ENCODE measurements at places on chromosomes 7 and 10.

- DNase-seq = no peak
These were observed 623 bp downstream of the HOXA4 start for GRCh38 chr7:27129729-27130539.

GRCh38 chr10:132064082-132064755 is 1.5 kb upstream of the JAKMIP3 start:
- no peak for DNase-seq

DNA sequence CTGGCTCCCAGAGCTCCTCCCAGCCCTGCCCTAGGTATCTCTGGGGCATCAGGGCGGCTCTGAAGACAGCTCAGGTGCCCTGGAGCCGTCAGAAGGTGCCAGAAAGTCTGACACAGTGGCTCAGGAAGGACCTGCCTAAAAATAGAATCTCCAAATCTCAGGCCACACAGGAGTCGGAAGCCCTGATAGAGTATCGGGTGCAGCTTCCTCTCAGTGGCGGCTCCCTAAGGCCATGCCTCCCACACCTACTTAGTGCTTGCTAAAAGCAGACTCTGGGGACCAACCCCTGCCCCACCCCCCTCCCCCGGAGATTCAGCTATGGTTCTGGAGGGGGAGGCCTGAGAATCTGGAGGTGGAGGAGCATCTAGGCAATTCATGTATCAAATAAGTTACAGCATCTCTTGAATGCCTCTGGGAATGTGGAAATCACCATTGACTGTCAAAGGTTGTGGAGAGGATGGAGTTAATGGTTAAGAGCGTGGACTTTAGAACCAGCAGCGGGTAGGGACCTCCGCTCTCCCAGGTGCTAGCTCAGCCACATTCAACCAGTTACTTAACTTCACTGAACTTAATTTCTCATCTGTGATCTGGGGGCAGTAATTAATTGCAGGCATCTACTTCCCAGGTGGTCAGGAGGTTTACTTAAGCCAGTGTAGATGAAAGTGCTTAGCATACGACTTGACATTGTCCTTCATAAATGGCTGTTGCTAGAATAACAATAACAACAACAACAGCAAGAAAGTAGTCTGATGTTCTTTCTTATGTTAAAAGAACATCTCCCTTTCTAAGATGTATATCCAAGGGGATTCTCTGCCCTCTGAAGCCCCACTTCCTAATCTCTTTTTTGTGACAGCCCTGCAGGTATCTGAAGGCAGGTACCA is 38.6 kb upstream of the MXI1 start:
- no peak for DNase-seq

- no peak for DNase-seq
These were observed 163.2 kb downstream of the SEM1 start for GRCh38 chr7:96546426-96546825.

- no peak for DNase-seq
These were observed 885.3 kb downstream of the XPNPEP1 start for GRCh38 chr10:109037978-109038377.

DNA sequence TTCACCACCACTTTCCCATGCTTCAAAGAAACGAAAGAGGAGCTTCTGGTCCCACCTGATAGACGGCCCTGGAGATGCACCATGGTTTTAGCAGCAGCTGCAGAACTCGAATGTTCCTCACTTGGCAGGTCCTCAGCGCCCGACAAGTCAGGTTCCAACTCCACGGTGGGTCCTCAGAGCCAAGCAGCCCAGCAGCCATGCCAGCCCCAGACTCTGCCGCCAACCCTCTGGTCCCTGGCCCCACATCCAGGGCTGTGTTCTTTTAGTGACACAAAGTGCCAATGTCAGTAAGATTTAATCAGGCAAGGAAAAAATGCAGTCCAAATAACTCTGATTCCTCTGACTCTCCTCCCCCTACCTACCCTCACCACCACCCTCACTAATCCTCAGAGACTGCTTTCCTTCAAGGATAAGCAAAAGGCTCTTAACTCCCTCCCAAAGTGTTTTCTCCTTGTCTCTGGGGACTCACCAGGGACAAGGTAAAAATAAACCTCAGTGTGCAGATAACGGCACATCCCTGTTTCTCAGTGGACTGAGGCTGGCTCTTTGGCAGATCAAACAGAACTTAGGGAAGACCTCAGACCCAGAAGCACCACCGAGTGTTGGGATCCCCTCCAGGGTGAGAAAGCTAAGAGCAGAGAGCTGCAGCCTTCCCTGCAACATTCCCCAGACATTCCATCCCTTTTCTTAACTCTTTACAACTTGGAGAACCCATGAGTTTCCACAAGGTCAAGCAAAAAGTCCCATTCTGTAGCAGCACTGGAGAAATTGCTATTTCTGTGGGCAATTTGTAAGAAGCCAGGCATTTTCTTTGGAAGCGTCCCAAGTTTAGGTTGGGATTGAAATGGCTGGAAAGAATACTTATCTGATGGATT is 358.9 kb downstream of the FRMD4A start:
- DNase-seq = no peak

- DNase-seq = no peak
These were observed 48.2 kb downstream of the SHOC2 start for GRCh38 chr10:110967645-110968044.

GRCh38 chr7:49773218-49773935 is at the start of gene VWC2:
Gene VWC2, plus strand, starts transcription at chr7:49773638. Its CDS starts 1,798 bp downstream, at chr7:49775436.
- DNase-seq = no peak

- no peak for DNase-seq
These were observed 40.4 kb upstream of the TECTB start for GRCh38 chr10:112242769-112243168.

DNA sequence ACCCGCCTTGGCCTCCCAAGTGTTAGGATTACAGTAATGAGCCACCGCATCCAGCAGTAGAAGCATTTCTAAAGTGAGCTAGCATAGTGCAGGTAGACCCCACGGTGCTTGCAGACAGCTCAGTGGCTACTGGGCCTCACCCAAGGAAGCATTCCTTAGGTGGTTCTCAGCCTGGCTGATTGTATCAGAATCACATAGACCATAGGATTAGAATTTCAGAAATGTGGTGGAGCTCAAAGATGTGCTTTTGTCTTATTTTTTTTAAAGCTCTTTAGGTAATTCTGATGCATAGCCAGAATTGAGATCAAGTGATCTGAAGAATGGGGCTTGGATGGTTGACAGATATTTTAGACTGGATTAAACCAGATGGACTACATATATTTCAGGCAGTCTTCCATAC is 10.9 kb downstream of the ANLN start:
- DNase-seq = no peak

DNA sequence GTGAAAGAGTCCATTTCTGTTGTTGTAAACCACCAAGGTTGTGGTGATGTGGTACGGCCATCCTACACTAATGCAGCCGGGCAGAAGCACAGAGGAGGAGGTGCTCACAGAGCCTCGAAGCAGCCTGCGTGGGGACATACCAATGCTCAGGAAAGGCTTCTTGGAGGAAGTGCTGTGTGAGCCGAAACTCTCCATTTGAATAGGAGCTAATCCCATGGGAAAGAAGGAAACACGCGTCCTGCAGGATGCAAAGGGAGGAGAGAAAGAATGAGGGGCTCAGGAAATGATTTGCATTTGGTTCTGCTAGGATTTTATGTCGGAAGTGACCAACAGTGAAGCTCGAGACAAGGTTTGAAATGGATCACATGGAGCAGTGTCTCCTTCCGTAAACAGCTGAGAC is 477.9 kb upstream of the ANKRD30A start:
- DNase-seq = no peak

DNA sequence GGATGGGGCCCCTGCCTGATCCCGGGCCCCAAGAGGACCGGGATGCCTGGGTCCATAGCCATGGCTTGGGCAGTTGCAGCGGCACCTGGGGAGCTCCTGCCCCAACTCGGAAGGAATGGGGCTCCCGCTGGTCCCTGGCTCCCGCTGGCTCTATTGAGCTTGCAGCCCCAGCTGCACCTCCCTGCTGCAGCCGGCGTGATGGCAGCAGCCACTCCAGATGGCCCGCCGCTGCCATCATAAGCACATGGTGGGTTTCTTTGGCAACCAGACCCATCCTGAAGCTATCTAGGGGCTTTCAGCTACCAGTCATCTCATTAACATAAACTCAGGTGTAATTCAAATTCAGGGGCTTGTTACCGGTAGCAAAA is 11.1 kb upstream of the DNMBP start:
- no peak for DNase-seq

- no peak for DNase-seq
These were observed 499.0 kb upstream of the KLF6 start for GRCh38 chr10:4283846-4284610.

DNA sequence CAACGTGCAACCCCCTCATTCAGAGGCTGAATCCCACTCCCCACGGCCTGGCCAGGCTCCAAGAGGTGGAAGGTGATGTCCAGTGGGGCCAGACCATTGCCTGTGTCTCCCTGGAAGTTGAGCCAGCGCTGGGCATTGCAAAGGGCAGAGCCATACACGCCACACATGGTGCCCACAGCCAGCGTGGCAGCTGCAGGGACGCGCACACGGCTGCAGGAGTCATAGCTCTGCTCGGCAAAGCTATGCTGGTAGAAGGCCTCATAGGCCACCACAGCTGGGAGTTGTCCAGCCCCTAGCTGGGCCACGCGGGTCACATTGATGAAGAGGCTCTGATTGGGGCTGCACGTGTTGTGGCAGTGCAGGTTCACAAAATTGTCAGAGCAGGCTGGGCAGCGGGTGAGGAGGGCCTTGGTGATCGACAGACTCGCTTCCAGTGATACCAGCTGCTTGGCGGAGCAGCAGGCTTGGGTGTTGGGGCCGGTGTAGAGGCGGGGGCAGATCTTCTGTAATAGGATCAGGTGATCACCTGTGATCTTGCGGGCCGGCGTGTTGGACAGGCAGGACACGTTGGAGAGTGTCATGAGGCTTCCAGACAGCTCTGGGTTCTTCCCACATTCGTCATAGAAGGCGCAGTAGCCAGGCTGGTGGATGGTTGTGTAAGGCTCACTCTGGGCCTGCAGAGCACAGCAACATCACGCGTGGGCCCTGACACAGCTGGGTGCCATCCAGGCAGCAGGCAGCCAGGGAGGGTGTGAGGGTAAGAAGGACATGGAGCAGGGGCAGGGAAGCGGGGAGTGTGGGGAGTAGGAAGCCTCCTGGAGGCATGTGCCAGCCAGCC is 1.2 kb downstream of the NPC1L1 start:
- DNase-seq = no peak

DNA sequence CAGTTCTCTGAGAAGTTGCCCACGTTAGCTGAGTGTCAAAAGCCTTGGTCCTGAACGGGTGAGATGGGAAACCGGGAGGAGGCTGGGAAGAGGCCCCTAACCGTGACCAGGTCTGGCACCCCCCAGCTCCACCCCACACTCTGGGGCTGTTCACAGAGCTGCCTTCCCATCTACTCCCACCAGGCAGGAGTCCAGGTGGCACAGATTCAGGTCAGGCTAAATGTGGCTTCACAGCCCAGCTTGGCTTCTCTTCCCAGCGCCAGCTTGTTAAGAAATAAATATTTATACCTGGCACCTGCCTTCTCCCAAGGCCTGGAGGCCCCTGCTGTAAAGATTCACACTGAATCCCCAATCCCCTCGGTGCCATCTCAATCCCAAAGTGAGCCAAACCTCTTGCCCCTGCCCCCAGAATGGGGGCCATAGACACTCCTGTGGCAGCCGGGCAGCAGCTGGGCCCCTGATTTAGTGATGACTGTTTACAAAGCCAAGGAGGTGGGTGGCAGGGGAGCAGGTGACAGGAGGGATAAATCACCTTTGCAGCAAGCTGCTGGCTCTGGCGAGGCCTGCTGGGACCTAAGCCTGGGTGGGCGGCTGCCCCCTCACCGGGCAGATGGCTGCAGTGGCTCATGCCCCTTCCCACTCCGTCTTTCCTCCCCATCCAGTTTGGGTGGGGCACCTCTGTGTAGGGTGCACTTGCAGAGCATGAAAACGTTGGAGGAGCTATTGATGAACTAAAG is 72.5 kb downstream of the GOLGA7B start:
- DNase-seq = no peak

GRCh38 chr7:67619175-67619574 is 622.5 kb downstream of the TYW1 start:
- DNase-seq = no peak

- no peak for DNase-seq
These were observed 218.6 kb downstream of the THSD7A start for GRCh38 chr7:11613292-11613930.

- DNase-seq = no peak
These were observed 53.7 kb upstream of the KLF6 start for GRCh38 chr10:3838460-3839437.

- no peak for DNase-seq
These were observed 25.5 kb downstream of the KLHDC10 start for GRCh38 chr7:130095812-130096211.

- DNase-seq = no peak
These were observed 161.9 kb upstream of the ZMIZ1 start for GRCh38 chr10:78906734-78907390.

DNA sequence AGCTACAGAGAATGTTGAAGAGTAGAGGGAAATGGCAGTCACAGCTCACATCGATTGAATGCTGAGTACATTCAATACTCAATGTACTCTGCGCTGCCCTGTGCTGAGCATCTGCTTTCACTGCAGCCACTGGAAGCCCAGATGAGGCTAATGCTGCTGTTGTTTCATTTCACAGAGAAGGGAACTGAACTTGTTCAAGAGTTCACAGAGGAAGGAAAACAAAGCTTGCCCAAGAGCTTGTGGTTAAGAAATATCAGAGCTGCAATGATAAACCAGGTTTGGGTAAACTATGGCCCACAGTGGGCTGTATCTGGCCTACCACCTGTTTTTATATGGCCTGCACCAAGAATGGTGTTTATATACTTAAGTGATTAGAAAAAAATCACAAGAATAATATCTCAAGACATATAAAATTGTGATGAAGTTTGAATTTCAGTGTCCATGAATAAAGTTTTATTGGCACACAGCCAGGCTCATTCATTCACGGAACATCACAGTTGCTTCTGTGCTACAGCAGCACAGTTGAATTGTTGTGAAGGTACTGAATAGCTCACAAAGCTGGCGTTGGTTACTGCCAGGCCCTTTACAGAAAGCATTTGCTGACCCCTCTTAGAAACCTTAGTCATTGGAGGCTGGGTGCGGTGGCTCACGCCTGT is 64.1 kb downstream of the CFAP58 start:
- no peak for DNase-seq
